ENCODE measurements at places on chromosomes 7 and 10.

DNA sequence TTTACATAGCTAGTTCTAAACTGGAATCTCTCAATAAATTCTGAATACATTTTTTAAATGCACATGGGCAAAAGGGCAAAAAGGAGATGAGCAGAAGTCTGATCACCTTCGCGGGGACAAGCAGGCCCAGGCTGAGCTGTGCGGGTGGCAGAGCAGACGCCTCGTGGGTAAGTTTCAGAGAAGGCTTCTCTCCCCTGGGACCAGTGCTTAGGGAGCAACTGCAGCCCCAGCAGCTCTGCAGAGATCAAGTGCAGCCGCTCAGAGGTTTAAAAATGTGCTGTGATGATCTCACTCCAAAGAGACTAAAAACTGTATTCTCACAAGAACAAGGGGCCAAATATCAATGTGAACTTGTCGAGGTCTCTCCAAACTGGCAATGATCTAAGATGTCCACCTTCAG, 264.3 kb upstream of the RNF32 start:
- DNase-seq = no peak

GRCh38 chr7:50369143-50370026, 64.9 kb downstream of the IKZF1 start:
- no peak for DNase-seq

GRCh38 chr10:93413252-93413689, 68.9 kb downstream of the MYOF start:
- no peak for DNase-seq

GRCh38 chr7:13603661-13604060, 385.8 kb downstream of the ETV1 start:
- DNase-seq = no peak

- no peak for DNase-seq
Observed at GRCh38 chr7:75616421-75617167, 122.1 kb downstream of the HIP1 start.

GRCh38 chr10:124537891-124538290, 76.3 kb downstream of the LHPP start:
- no peak for DNase-seq

GRCh38 chr7:158856883-158857668, 718 bp downstream of the DYNC2I1 start:
- no peak for DNase-seq

- no peak for DNase-seq
Observed at GRCh38 chr10:10209167-10209566, 808.5 kb upstream of the CELF2 start.

- DNase-seq = no peak
Observed at GRCh38 chr10:50501478-50501877, 122.3 kb downstream of the SGMS1 start.

- DNase-seq = no peak
Observed at GRCh38 chr10:70492786-70493659, 14.5 kb downstream of the PALD1 start.

DNA sequence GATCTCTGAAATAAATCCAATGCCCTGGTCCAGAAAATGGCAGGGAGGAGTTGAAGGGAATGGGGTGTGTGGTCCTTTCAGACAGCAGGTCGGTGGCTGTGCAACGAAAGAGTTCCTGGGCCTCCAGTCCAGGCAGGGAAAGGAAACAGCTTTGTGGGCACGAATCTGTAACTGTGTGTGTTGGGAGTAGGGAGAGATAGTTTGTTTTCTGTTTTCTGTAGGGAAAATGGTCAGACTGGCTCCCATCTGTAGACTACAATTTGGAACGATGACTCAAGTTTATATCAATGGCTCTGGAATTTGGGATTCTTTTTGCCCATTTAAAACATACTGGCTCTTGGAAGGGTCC, 2.6 kb upstream of the HOXA9 start:
- DNase-seq = no peak

DNA sequence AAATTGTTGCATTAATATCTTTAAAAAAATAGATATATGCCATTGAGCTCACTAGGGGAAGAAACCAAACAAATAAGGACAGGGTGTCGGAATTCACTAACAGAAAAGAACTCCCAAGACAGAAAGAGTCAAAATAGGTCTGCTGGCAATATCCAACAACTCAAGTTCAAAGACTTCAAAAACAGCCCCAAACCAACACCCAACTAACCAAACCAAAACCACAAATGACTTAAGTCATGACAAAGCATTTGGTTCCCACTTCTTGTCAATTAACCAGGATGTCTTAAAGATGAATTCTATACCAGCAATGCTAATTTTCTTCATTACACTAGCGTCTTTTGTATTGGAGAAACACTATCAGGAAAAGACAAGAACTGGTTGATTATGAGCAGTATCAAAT, 249.0 kb upstream of the PLXNA4 start:
- DNase-seq = no peak

DNA sequence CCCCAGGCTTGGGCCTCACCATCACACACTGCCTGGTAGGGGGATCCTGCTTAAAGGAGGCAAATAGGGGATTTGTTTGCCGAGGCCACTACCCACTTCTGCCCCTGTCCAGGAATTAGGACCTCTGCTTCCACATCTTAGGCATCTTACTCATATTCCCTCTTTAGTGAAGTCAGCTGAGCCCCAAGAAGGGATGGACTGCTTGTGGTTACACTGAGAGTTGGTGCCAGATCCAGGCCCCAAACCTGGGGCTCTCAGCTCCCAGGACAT, 1.6 kb upstream of the GPRIN2 start:
- no peak for DNase-seq

DNA sequence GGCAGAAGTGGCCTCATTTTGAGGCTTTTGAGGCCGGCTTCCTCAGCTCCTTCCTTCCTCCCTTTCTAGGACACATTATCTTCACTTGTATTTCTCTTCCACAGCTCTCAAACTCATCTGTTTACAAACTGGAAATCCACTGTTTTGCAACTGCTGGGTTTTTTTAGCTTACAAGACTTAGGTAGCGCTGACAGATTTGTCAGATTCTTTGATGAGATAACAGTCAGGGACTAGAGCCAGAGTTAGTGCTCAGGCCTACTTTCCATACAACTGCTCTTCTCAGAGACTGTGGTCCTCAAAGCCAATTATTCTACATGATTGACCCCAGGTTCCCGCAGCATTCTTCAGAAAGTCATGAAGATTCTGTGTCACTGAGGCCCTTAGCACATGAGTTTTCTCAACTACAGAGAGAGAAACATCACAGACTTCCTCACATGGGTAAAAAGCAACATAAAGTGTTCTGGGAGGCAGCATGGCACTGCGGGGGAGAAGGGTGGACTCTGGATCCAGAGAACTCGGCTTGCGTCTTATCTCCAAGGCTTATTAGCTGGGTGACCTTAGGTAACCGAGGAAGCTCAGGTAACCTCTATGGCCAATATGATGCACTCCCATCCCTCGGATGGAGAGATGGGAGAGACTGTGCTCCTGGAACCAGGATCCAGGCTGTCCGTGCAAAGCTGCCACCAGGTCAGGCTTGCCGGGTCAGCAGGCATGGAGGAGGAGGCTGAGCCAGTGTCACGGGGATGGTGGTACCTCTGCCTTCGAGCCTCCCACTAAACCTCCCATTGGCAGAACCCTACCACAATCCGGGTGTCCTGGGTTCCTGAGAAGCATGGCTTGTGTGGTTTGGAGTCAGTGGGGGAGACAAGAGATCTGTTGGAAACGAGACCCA, 10.5 kb downstream of the DDC start:
- DNase-seq = no peak

GRCh38 chr10:119680650-119681081, 29.5 kb downstream of the BAG3 start:
- DNase-seq = no peak

DNA sequence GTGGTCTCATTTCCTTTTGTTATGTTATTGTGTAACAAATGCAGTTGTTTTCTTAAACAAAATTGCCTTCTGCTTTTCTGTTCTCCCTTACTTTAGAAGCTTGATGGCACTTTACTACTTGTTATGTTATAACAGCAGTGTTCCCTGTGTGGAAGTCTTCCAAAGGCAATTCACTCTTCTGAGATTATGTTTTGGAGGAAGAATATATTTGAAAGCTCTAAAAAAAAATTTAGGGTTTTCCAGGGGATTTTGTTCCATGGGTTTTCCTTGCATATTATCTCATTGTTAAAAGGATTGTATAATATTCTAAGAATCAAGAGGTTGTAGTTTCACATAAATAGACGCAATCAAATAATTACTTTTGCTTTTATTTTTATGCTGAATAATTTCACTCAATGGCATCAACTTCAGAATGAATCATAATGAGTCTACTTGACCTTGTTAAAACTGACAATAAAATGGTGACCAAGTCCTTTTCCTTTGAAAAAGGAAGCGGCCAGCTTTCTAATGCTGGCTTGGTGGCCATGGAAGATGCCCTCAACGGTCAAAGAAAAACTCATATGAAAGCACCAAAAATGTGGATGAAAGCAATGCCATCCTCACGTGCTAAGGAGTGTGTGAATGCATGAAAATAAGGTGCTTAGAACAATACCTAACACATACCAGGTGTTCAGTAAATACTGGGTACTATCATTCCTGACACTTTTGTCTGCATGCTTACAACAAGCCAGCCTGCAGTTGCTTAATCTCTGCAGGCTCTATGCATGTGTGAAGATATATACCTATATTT, 92.4 kb upstream of the KLF6 start:
- DNase-seq = no peak

GRCh38 chr10:87722716-87723115, 63.0 kb downstream of the PAPSS2 start:
- DNase-seq = no peak
